Cardiac septum (tissue), 1 donor: ENCODE measurements at places on chromosomes 12 and 14. TPM values are rescaled to one million over a fixed set of nuclear protein-coding genes. Genes with fewer than 3 reads are reported as not detected.

TPI1 gene
- total RNA-seq: 657 TPM

MANSC1 gene
- 9.2 TPM for total RNA-seq

NOS1 gene
- 0.32 TPM for total RNA-seq

PSMD9 gene
- total RNA-seq: 31.2 TPM

RFX4 gene
- not detected for total RNA-seq

MAP1LC3B2 gene
- total RNA-seq: 1.9 TPM

AMDHD1 gene
- total RNA-seq: 0.38 TPM

FLVCR2 gene
- total RNA-seq: 1.3 TPM

FOXM1 gene
- 0.24 TPM for total RNA-seq

NPAS3 gene
- 4.9 TPM for total RNA-seq

PELI2 gene
- total RNA-seq: 3.4 TPM

OAS2 gene
- 6.4 TPM for total RNA-seq

RTL1 gene
- total RNA-seq: not detected

NGB gene
- not detected for total RNA-seq

REP15 gene
- total RNA-seq: 3.6 TPM

PSMB11 gene
- total RNA-seq: not detected

RTN1 gene
- 0.97 TPM for total RNA-seq

SVOP gene
- 1.9 TPM for total RNA-seq

MTRFR gene
- total RNA-seq: 7.8 TPM

OR4K13 gene
- total RNA-seq: not detected
